ENCODE measurements at places on chromosomes 7 and 10.

GRCh38 chr7:65951837-65952578 lies 30.0 kb downstream of the GUSB start:
- DNase-seq: peak; percentile 31

- DNase-seq: no peak
Observed at GRCh38 chr7:100048680-100049079, 894 bp upstream of the ZSCAN21 start.

DNA sequence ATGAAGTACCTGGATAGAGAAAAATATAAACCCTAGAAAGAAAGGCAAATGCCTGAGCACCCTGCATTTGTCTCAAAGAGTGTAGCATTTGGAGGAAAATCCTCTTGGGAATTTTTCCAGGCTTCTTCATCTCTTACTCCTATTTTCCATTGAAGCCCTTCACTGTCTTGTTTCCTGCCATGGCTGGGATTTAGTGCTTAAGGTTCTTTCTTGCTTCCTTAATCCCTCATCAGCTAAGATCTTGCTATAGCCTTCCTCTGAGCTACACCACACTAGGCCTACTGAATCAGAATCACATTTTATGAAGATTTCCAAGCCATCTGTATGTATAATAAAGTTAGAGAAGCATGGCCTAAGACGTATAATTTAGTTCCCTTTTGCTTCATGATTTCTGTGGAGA lies 97.5 kb upstream of the PHYHIPL start:
- DNase-seq: no peak

- DNase-seq: no peak
Observed at GRCh38 chr7:101581891-101582290, 47.2 kb downstream of the MYL10 start.

DNA sequence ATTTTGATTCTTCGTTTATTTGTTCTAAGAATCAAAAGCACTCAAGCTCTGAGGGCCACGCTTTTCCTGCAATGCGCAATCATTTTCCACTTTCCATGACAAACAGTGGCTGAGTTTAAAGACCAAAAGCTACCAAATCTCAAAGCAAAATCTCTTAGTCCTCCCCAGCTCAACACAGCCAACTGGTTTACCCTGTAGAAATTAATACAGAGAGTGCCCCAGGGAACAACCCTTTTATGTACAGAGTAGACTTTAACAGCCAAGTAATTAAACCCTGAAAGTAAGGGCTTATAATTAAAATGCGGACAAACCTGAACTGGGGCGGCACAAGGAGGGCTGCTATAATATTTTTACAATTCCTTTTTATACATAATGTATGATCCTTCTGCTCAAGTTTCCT lies 53.2 kb downstream of the FAM53B start:
- DNase-seq: no peak

DNA sequence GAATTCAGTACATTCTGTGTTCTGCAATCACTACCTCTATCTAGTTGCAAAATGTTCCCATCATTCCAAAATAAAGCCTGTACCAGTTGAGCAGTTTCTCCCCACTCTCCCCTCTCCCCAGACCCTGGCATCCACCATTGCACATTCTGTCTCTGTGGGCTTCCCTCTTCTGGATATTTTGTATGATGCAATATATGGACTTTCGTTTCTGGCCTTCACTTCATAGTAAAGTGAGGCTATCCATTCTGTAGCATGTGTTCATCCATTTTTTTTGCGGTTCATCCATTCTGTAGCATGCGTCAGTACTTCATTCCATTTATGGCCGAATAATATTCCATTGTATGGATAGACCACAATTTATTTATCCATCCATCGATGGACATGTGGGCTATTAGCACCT lies 9.5 kb upstream of the CYP3A4 start:
- DNase-seq: no peak

DNA sequence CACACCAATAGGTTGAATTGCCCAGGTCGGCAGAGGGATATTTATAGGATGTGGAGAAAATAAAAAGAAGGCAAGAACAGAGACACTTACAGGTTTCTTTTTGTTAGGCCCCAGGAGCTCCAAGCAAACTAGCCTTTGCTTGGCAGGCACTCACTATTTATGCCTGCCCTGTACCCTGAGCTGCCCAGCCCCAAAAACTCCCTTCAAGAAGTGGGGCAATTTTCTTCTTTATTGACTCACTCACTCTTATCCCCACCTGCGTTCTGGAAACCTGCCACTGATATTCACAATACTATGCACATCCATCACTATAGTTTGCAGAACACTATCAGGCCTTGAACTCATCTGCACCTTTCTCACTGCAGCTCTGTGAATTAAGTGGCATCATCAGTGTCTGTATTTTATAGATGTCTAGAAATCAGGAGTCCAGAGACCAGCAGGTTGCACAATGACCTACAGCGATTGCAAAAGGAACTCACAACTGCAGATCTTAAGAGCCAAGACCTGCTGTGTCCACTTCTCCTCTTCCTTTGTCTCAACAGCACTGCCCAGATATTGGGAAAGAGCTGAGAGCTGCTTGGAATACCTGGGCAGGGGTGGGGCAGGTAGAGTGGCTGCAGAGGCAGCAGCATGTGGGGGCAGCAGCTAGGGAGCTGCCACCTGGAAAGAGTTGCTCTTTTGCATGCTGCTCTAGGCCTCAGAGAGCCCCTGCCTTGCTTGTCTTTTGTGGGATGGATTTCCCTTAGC lies at the start of gene SFTPD:
Gene SFTPD (minus strand): TSS at position 130 of the 747 bp plus-strand sequence. CDS start 2,446 bp downstream, outside the sequence.
- no peak for DNase-seq

- no peak for DNase-seq
Observed at GRCh38 chr10:110448682-110449418, 48.9 kb upstream of the DUSP5 start.

- peak; percentile 39 for DNase-seq
Observed at GRCh38 chr7:103795787-103796186, 193.7 kb downstream of the RELN start.

DNA sequence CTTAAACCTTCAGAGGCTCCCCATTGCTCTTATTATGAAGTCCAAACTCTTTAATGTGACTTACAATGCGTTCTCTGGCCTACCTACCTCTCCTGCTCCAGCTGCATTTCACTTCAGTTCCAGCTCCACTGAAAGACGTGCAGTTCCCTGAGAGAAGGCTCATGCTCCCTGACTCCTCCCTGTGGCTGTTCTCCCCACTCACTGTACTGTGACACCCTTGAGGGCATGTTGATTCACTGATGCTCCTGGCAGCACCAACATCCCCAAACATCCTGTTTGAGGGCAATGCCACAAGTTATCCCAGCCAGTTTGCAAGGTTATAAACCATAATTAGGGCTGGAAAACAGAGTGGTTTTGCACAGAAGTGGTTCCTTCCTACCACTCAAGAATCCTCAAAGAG lies 111.2 kb downstream of the LSM5 start:
- DNase-seq: no peak

GRCh38 chr7:26841003-26841739 lies 23.2 kb downstream of the SKAP2 start:
- no peak for DNase-seq

GRCh38 chr10:97796651-97797050 lies 24.9 kb upstream of the SFRP5 start:
- no peak for DNase-seq

DNA sequence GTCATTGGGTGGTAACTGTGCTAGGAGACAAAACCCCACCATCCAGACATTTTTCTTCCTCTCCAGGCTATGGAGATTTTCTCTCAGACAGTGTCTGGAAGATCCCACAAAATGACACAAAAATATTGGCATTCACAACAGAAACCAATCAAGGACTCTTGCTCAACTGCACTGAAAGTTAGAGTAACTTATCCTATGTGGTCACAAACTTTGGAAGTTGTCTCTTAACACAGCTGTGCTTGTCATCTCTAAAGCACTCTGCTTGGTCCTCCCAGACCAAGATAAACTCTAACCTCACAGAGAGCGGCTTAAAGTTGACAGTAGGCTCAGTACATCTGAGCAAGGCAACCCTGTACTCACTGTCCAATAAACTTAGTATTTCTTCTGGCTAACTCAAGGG lies 74.9 kb downstream of the AKR1C4 start:
- DNase-seq: no peak

DNA sequence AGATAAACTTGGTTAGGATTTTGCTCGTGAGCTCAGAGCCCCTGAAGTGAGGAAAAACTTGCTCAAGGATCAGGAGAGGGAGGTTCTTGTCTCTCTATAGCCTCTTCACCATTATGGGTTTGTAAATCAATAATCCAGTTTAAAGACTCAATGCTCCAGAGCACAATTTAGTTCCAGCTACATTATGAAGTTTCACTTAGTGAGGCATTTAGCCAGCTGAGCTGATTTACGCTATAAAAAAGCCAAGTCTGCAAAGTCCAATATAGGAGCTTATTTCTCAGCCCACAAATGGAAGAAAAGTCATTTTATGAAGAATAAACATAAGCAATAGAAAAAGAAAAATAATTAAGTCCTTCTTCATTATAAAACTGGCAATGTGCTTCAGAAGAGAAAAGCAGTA lies 130.6 kb downstream of the STRA8 start:
- DNase-seq: no peak

GRCh38 chr7:110977127-110977737 lies 113.7 kb upstream of the LRRN3 start:
- no peak for DNase-seq

DNA sequence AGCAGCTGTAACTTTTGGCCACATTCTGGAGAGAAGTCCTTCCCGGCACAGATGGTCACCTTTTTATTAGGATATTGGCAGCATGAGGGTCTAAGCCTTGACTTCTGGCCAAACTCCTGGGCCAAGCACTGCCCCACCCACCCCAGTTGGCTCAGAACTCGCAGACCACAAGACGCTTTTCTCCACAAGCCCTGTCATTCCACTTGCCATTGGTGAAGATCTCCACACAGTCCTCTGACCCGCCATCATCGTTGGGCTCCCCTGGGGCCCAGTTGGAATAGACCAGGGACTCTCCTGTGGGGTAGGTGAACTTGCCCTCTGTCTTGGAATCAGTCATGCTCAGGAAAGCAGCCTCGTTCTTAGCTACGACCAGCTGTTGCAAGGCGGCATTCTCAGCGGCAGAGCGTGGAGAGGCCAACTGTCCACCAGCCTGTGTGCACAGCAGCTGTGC lies 11.2 kb downstream of the SFTPD start:
- peak; percentile 89 for DNase-seq

- DNase-seq: no peak
Observed at GRCh38 chr10:45144326-45145070, 143.8 kb downstream of the ZNF22 start.

DNA sequence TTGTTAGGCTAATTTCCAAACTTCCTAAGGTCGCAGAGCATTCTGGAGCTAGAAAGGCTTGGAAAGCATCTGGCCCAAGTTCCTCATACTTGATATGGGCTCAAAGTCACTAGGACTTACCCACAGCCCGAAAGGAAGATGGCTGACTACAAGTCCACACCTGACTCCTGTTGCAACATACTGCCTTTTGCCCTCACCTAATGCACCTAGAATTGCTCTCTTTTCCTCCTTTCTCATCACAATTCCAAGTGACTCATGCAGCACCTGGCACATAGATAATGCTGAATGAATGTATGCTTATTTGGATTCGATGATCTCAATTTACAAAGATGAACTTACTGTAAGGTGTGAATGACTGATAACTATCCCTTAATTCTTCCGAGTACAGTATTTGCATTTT lies 131.5 kb downstream of the SORBS1 start:
- DNase-seq: no peak

DNA sequence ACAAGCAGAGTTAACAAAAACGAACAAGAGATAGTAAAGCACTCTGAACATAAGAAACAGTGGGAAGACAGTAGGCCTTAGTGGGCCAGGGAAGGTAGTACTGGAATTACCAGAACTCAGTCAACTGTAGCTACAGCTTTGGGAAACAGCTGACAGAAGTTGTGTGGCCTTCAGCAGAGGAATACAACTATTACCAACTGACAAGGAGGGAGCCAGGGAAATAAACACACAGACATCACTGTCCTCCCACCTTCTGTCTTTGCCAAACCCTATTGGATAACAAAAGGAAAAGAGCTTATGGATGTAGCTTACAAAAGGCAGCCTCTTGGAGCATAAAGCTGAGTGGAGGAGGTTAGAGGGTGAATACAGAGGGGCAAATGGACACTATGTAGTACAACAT lies 15.4 kb downstream of the MICU1 start:
- DNase-seq: peak; percentile 21

- DNase-seq: no peak
Observed at GRCh38 chr7:92092210-92092609, 42.1 kb downstream of the CYP51A1 start.

DNA sequence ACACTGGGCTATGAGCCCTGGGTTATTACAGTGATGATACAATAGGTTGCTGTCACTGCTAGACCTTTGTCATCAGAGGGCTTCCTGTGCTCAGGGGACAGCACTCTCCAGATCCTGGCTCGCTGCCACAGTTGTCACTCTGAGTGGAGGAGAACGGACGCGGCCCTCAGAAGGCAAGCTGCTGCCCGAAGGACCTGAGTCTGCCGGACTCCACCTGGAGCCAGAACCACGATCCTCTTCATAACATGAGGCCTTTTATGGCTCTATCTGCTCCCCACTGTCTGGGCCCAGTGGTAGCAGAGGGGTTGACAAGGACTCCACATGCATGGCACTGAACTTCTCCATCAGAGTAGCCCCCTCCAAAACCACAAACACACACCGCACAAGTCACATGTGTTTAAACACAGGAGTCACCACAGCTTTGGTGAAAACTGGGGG lies 94.7 kb upstream of the EFCAB10 start:
- DNase-seq: no peak

DNA sequence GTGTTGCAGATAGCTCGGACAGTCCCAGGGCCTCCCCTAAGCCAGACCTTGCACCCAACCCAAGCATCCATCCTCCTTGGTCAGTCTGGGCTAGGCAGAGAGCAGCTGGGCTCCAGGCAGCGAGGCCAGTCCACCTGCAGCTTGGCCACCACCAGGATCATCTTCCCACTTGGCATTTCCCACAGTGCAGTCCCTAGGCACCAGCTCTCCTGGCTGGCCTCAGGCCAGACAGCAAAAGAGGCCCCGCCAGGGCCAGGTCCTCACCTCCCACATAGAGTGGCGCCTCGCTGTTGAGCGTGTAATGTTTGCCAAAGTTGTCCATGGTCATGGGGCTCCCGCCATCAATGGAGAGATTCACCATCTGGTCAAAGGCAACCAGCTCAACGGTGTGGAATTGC lies 171.7 kb downstream of the LCOR start:
- no peak for DNase-seq

DNA sequence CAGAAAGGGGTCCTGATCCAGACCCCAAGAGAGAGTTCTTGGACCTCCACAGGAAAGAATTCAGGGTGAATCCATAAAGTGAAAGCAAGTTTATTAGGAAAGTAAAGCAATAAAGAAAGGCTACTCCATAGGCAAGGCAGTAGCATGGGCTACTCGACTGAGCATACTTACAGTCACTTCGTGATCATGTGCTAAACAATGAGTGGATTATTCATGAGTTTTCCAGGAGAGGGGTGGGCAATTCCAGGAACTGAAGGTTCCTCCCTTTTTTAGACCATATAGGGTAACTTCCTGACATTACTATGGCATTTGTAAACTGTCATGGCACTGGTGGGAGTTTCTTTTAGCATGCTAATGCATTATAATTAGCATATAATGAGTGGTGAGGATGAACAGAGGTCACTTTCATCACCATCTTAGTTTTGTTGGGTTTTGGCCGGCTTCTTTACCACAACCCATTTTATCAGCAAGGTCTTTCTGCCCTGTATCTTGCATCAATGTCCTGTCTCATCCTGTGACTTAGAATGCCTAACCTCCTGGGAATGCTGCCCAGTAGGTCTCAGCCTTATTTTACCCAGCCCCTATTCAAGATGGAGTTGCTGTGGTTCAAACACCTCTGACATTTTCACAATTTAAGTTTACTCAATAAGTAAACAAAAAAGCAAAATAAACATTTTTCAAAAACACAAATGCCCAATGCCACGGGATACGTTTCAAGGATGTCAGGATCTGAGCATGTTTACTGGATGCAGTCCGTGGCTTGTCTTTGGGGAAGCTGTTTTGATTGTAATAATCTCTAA lies 37.0 kb downstream of the ALOX5 start:
- DNase-seq: no peak

All from tongue (tissue), 3 donors.